Stimulated activated CD8-positive, alpha-beta memory T cell treated with anti-CD3 and anti-CD28 coated beads, Interleukin-4, amount 100 ng/mL, for 1 hour (primary cell): ENCODE measurements at places on chromosomes 7 and 10.

DNA sequence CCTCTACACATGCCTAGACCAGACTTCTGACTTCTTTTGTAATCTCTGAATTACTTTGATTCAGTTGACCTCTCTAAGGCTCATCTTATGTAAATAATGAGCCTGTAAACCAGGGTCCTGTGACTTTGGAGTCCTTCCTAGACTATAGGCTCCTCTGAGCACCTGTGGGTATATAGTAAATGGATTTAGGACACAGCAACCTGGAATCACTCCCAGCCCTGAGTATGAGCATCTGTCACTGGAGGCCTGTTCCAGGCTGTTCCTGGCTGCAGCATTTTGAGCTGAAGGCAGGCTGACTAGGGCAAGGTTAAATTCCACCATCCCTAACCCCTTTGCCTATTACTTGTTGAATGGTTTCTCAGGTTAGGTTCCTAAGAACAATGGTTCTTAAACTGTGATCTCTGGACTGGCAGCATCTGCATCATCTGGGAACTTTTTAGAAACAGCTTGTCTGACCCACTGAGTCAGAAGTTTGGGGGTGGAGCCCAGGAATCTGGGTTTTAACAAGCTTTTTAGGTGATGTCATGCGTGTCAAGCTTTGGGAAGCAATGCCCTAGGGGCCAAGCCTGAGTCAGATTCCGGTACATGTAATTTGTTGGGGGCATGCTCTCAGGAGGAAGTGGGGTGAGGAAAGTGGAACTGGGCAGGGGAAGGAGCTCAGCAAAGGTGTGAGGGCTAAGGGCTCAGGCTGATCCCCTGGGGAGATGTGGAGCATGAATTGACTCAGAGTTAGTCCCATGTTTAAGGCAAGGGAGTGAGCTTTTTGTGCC is 28.2 kb downstream of the MINDY4 start:
- DNase-seq = no peak

- DNase-seq = no peak
Measured at GRCh38 chr7:149825567-149826343, 12.4 kb upstream of the ZNF862 start.

DNA sequence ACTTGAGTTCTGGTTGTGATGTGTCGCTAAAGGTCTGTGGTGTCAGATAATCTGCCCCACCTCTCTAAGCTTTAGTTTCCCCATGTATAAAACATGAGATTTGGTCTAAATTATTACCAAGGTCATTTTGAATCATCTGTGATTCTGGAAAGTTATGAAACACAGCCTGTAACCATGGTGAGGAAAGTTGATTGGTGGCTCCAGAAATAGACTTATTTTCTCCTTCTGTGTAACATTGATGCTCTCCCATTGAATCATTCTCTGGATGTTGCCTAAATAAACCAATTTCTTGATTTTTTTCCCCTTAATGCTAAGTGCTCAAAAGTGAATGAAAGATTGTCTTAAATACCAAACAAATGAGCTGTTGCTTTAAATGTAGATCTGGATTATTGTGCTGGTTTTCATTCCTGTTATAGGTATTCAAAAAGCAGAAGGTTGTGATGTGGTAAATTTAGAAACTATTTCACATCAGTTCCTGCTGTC is 30.0 kb upstream of the PCGF5 start:
- no peak for DNase-seq

- no peak for DNase-seq
Measured at GRCh38 chr10:75771606-75772005, 340.2 kb downstream of the LRMDA start.

DNA sequence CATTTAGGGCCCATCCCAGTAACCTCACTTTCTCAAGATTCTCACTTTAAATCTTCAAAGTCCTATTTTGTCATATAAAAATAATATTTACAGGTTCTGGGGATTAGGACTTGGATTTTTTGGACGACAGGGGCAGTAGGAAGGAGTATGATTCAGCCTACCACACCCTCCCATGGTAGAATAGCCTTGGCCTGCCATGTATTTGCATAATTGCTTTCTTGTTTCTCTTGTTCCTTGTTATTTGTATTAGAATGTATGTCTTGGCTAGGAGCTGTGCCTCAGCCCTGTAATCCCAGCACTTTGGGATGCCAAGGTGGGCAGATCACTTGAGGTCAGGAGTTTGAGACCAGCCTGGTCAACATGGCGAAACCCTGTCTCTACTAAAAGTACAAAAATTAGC is 92.5 kb downstream of the ELAPOR2 start:
- no peak for DNase-seq

DNA sequence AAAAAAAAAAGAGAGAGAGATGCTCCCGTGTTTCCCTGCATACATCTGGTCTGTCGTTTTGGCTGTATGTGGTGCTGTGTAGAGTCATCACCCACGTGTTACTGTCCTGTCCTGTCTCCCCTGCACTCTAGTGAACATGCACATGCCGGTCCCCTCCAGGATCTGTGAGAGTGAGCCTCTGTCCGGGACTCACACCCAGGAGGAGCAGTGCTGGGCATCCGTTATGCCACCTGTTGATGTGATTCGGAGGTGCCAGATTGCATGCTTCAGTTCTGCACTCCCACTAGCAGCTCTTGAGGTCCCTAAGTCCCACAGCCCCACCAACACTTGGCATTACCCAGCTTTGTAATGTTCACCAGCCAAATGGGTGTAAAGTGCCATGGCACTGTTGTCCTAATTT is 16.4 kb downstream of the GHRHR start:
- DNase-seq = no peak

- DNase-seq = no peak
Measured at GRCh38 chr10:26407406-26407969, 30.7 kb upstream of the APBB1IP start.

GRCh38 chr10:74092372-74092771 is 58.3 kb downstream of the AP3M1 start:
- no peak for DNase-seq

DNA sequence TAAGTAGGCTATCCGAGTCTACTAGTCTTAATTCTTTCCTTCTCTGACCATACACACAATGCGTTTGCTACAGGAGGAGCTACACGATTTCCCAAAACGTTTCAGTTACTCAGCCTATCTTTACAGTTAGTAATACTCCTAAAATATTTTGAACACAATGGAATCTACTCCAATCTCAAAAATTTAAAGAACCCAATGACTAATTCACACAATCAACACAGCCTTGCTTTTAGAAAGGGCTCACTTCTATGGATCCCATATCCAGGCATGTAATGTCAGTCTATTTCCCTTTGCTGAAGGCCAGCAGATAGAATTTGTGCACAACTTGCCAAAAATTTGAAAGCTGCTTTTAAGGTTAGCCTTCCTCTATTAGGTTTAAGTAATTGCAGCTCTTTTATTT is 107.2 kb downstream of the VPS41 start:
- no peak for DNase-seq

DNA sequence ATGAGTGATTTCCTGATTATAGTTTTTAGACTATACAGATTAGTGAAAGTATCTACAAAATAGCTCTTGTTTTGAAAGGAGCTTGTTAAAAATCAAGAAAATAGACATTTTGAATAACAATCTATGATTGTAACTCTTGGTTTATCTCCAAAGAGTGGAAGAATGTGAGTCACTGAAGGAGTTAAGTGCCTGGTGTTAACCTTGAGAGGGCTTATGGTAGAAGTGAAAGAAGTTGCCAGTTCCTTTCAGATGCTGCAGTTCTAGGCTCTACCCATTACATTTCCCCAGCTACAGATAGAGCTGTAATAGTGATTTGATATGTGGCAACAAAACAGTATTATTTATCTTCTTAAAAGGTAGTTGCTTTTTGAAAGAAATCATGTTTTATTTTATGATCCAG is 12.7 kb downstream of the NRBF2 start:
- no peak for DNase-seq

- no peak for DNase-seq
Measured at GRCh38 chr7:23742051-23742450, 32.0 kb downstream of the STK31 start.

DNA sequence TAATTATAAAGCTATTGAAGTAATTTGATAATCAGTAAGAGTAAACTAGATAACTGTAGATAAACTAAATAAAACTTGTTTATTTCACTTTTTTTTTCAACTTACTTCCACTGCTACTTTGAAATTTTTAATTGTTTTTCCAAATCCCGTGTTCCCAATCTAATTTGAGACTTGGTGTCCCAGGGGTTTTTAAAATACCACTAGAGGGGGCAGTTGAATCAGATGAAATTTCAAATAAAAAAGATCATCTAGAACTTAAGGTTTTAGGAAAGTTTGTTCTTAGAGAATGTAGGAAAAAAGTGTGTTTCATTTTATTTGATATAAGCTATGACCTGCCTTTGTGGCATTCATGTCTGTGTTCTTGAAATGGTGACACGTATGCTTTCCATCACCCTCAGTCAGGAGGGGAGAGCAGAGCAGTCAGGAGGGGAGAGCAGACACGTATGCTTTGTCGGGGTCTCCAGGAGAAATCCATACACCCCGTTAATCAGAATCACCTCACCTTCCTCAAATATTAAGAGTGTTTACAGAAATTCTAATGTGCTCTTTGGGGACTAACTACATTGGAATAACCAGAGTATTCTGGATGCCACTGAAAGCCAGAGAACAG is 49.9 kb downstream of the C10orf67 start:
- DNase-seq = no peak

DNA sequence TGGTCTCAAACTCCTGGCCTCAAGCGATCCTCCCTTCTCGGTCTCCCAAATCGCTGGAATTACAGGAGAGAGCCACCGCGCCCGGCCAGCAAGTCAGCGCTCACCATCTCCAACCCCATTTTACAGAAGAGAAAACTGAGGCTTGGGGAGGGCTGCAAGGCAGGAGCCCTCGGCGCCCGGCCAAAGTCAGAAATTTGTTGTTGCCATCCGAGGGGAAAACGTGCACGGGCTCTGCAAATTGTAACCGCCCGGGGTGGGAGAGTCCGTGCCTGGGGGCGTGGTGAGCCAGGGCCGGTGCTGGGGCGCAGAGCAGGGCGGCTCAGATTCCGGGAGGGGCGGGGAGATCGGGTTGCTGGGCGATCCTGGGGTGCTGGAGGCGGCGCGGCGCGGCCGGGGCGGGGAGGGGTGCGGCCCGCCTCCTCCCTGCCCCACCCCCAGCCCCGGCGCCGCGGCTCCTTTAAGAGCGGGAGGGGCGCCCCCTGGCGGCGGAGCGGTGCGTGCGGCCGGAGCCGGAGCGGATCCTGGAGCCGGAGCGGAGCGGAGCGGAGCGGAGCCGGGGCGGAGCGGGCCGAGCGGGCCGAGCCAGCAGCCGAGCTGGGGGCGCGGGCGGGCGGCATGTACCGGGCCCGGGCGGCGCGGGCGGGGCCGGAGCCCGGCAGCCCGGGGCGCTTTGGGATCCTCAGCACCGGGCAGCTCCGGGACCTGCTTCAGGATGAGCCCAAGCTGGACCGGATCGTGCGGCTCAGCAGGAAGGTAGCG is at the start of gene VPS37D:
TSS of gene VPS37D (plus strand) at position 488 of the 759 bp plus-strand sequence. CDS start at position 616, 128 bp downstream.
- peak; percentile 84 for DNase-seq

GRCh38 chr10:95288303-95288702 is 2.5 kb downstream of the PDLIM1 start:
- DNase-seq = no peak
